ENCODE measurements at places on chromosomes 13 and 19.

DNA sequence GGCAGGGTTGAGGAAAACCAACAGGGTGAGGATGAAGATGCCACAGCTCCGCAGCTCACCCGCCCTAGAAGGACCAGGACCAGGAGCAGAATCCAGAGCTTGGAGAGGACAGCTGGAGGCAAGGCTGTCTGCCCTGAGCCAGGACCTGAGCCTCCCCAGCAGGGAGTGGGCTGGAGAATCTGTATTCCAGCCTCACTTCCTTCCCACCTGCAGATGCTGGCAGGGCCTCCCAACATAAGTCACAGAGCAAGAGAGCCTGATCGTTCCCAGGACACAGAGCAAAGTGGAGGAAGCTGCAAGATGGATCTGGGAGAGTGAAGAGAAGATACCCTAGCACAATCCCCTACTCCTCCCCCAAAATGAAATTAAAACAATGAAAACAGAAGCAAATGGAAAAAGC lies 61.7 kb upstream of the WASF3 start:
- DNase-seq = no peak

DNA sequence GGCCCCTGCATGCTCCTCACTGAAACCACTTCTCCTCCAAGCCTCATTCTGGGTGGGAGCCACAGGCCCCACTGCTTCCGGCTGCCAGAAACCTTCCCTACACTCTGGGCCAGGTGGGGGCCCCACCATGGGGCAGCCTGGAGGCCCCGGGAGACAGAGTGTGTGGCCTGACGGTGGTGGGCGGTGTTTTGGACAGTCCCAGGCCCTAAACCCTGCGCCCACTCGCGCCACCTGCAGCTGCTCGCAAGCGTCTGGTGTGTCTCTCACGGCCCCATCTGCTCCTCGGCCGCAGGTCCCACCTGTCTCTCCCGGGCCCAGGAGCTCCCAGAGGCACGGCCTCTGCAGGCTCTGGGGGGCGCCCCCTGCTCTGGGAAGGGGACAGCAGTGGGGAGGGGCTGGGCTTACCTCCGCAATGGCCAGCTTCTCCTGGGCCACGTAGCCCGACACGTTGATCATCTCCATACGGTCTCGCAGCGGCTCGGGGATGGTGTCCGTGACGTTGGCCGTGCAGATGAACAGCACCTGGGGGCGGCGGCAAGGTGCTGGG lies 5.6 kb downstream of the RPL36 start:
- no peak for DNase-seq

DNA sequence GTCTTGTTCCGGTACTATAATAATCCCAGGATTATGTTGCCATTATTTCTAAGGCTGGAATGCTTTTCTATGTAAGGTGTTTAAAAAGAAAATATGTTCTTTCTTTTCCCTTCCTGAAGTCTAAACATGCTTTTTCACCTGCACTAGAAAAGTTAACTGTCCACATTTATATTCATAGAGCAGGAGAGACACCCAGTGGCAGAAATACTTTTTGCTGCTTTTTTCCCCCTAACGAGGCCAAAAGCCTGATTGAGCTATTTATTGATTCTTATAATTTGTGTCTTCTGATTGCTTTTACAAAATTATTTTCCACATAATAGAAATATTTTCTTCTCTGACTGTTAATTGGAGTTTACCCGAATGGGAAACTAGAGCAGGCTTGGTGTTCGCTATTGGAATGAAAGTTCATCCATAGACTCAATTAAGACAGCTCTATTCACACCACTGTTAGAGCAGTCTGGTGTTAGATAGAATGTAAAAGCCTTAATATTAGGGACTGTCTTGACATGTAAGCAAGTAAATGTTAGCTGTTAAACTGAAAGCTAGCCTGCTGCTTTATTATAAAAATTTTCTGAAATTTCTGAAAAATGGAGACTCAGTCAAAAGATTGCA lies 15.8 kb downstream of the GPR180 start:
- no peak for DNase-seq

DNA sequence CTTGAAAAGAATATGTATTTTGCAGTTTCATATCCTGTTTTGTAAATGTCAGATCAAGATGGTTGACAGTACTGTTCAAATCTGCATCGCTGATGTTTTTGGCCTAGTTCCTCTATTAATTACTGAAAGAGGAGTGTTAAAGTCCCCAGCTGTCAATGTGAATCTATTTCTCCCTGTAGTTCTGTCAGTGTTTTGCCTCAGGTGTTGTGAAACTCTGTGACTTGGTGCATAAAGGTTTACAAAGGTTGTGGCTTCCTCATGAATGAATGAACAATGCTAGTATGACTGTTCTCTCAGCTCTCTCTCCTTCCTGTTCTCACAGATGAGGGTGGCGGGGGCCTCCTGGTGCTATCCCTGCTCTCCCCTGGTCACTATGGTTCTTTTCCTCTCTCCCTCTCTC lies 142.4 kb downstream of the MYCBP2 start:
- DNase-seq = no peak

DNA sequence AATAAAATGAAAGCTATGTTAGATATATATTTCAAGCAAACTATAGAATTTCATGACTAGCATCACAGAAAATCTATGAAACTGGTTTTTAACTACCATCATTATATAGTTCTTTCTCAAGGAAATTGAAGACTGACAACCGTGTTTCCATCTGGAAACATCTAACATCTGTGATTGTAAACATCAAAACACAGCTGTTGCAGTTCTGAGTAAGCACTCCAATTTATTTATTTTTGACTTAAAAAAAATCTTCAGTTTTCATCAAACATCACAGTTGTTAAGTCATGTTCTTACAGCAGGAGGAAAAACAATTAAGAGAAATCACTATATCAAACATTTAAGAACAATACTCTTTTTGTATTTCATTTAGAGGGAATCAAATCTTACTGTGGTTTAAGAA lies 1653.0 kb upstream of the MIR17HG start:
- no peak for DNase-seq

GRCh38 chr19:41018736-41019290 lies 27.7 kb downstream of the CYP2B6 start:
- DNase-seq = no peak

DNA sequence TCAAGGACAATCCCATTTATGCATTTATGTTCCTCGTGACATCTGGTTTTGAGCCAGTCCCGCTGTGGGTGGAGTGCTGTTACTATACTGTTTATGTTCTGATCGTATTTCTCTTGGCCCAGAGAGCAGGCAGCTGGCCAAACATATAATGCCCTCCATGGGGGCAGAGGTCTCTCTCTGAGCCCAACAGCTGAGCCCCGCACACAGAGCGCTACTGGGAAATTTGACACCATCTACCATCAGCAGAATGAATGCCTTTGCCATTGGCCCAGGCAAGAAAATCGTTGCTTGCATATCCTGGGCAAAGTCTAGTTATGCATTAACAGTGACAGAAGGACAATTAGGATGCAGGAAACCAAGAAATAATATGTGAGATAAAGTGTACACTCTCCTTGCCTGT lies 126.8 kb upstream of the CACNA1A start:
- DNase-seq = peak; percentile 77

- DNase-seq = peak; percentile 35
These were observed 180.9 kb downstream of the DIAPH3 start for GRCh38 chr13:59982631-59983382.
